Islet precursor cell (in vitro differentiated cells): ENCODE measurements at places on chromosomes 13 and 19.

DNA sequence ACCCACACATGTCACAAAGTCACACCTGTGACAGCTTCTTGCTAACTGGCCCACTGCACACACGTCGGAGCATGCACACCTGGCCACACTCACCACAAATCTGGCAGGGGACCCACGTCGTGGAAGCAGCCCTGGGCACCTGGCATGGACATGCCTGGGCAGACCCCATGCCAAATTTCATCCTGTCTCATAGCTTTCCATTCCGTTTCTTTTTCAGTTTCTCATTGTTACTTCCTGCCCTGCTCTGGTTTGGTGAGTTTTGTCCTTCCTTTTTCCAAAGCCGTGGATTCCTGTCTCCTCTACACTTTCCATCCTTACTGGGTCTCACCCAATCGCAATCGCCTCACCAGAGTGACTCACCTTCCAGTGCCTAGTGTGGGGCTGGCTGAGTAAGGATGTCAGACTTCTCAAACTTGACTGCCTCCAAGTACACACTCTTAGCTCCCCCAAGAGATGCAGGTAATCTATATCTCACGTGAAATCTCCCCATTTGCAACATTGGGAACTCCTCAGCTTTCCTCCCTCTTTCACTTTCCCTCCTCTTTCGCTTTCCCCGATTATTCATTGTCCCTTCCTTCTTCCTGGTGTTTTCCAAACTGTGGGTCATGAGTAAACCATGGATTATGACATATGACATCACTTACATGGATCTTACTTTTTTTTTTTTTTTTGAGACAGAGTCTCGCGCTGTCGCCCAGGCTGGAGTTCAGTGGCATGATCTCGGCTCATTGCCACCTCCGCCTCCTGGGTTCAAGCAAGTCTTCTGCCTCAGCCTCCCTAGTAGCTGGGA lies 1.6 kb upstream of the BBC3 start:
- peak; percentile 70 for DNase-seq

GRCh38 chr13:100208626-100209025 lies 119.7 kb downstream of the PCCA start:
- DNase-seq = no peak

DNA sequence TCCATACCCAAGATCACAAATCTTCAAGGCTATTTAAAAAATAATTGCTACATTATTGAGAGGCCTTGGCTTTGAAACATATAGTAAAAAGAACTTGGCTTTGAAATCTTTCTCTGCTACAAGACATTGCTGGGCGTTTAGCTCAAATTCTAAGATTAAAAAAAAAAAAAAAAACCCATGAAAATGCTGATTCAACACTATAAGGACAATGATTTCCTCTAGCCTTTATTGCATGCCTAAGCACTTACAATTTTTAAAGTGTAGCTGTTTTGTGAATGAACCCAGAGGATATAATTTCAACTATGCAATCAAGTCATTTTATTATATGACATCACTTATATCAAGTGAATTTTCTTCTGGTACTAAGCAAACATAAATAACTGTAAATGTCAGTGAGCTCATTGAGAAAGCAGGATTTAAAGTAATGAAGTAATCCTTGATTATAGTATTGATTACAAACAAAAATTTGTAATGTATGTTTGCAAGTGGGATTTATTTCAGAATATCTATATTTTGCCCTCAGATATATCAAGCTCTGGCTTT lies 340.0 kb upstream of the GPC6 start:
- DNase-seq = no peak

DNA sequence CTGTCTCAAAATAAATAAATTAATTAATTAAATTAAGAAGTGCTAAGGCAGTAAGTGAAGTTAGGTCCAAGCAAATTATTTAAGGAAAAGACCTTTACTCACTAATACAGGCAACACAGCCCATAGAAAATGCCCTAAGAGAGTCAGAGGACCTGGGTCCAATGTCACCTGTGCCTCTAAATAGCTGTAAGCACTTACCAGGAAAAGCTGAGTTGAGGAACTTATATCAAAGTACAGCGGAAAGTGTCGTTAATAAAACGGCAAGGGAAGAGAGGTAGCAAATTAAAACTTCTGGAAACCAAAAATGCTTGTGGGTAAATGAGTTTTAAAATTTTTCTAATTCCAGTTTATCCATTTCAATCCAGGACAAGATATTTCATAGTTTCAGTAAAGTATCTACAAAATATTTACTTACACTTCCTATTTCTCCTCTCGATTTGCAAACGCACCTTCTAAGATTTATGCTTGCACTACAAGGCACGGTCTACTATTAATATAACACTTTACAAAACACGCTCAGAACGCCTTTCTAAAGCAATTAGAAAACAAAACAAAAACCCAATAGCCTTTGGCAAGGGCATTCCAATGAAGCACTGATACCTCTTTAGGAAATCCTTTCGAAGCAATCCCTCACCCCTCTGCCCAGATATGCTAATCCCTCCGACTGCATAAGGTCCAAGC lies 963 bp downstream of the VPS36 start:
- DNase-seq = no peak

GRCh38 chr13:96925916-96926628 lies 68.2 kb downstream of the OXGR1 start:
- no peak for DNase-seq
